Stimulated activated CD8-positive, alpha-beta memory T cell treated with anti-CD3 and anti-CD28 coated beads, Interleukin-7, amount 100 ng/mL, for 1 hour (primary cell): ENCODE measurements at places on chromosomes 5 and 9.

GRCh38 chr9:133735415-133735775 lies 2.8 kb downstream of the SARDH start:
- no peak for DNase-seq

DNA sequence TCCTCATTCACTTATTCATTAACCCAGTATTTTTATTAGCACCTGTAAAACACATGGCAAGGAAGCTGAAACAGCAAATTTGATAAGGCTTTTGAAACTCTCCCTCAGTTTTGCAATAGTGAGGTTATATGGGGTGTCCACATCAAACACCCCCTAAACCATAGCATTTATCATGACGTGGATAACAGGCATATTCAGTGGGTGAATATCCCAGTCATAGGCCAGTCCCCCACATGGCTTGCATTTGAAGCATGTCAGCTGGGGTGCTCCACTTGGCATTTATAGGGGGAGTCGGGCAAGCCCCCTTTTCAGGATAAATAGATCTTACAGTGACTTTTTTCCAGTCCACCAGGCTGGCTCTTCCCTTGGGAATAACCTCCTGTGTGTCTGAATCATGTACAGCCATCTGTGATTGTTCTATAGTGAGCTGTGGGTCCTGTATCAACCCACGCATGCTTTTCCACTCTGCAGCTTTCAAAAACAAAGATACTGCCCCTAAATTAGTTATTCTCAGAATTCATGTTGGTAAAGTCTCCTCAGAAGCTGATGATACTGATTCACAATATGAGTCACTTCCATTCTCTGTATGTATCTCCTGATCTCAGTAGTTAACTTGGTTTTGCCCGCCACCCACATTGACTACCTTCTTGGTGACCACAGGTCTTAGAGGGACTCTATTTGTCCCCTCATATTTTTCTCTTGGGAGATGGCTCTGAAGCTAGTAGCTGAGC lies 84.4 kb upstream of the SPIN1 start:
- DNase-seq, result no peak

GRCh38 chr5:1722877-1723276 lies 76.8 kb downstream of the MRPL36 start:
- DNase-seq, result no peak

DNA sequence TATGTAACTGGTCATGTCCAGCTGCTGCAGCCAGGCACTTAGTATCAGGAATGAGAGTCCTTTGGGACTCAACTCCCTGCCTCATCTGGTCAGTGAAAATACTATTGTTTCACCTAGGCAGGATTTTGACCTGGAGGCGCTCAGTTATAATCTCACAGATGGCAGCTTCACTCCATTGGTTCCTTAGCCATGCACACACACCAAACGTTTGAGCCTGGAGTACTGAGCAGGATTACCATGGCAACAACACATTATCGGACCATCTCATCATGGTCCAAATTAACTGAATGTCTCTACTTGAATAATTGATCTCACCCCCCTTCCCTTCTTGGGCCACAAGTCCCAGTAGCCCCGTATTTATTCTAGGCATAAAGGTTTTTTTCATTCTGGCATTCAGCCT lies 15.0 kb upstream of the SREK1 start:
- DNase-seq, result no peak

DNA sequence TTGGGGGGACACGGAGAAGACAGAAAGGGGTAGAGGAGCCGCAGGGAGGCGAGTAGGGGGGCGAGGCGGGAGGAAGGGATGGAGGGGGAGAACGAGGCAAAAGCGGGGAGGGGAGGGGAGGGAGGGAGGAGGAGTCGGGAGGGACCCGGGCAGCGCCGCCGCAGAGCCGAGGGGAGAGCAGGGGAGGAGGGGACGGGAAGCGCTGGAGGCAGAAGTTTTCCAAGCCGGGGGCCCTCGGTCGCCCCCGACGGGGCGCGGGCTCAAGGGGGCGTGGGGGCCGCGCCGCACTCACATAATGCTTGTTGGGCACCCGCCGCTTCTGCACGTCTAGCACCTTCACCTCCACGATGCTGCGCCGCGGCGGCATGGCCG lies 353 bp downstream of the SH3PXD2B start:
- no peak for DNase-seq

DNA sequence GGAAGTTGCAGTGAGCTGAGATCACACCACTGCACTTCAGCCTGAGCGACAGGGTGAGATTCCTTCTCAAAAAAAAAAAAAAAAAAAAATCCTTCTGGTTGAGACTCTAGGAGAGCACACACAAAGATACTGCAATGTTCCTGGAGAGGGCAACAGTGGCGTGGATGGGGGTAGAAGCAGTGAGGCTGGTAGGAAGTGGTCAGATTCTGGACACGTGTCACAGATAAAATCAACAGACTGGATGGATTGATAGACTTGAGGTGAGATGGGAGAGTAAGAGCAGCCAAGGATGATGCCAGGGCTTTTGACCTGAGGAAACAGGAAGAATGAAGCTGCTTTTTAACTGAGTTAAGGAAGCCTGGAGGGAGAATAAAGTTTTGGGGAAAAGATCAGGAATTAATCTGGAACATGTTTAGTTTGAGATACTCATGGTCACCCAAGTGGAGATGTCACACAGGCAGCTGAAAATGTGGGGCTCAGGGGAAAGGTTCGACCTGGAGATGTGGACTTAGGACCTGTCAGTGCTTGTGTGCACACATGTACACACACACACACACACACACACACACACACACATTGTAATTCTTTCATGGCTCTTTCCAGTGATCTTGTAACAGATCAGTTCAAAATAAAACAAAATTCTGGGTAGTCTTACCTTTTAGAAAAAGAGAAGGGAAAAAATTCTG lies 88.1 kb downstream of the FANCC start:
- DNase-seq, result no peak

- DNase-seq, result no peak
Measured at GRCh38 chr5:60594715-60595477, 105.1 kb downstream of the DEPDC1B start.

DNA sequence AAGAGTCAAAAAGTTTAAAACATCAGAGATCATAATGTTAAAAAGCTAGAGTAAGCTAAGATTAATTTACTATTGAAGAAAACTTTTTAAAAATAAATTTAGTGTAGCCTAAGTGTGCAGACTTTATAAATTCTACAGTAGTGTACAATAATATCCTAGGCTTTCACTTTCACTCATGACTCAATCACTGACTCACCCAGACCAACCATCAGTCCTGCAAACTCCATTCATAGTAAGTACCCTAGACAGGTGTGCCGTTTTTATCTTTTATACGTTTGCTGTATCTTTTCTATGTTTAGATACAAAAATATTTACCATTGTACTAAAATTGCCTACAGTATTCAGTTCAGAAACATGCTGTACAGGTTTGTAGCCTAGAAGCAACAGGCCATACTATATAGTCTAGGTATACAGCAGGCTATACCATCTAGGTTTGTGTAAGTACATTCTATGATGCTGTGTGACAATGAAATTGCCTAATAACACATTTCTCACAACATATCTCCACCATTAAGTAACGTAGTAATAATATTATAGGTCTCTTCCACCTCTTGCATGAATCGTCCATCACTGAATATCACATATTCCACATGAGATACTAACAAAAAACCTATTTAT lies 59.2 kb downstream of the MEGF9 start:
- DNase-seq, result no peak

GRCh38 chr9:80806671-80807070 lies 882.7 kb downstream of the TLE1 start:
- DNase-seq, result no peak

GRCh38 chr9:133426011-133426410 lies 3.8 kb downstream of the ADAMTS13 start:
- no peak for DNase-seq

DNA sequence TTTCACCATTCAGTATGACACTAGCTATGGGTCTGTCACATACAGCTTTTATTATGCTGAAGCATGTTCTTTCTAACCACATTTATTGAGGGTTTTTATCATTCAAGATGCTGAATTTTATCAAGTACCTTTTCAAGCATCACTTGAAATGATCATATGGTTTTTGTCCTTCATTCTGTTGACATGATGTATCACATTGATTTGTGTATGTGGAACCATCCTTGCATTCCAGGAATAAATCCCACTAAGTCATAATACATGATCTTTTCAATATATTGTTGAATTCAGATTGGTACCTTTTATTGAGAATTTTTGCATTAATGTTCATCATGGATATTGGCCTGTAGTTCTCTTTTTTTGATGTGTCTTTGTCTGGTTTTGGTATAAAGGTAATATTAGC lies 317.4 kb downstream of the NNT start:
- no peak for DNase-seq

- no peak for DNase-seq
Measured at GRCh38 chr5:143592648-143593047, 189.2 kb upstream of the NR3C1 start.

GRCh38 chr5:109693535-109694400 lies 4.0 kb downstream of the MAN2A1 start:
- DNase-seq, result no peak

- DNase-seq, result no peak
Measured at GRCh38 chr5:137071526-137071925, 427.6 kb downstream of the SPOCK1 start.

GRCh38 chr9:134847752-134848432 lies 32.7 kb upstream of the FCN2 start:
- no peak for DNase-seq

GRCh38 chr9:2015581-2016407 lies 647 bp downstream of the SMARCA2 start:
- peak; percentile 7 for DNase-seq

GRCh38 chr9:86659413-86660046 lies 287.8 kb downstream of the GAS1 start:
- no peak for DNase-seq

DNA sequence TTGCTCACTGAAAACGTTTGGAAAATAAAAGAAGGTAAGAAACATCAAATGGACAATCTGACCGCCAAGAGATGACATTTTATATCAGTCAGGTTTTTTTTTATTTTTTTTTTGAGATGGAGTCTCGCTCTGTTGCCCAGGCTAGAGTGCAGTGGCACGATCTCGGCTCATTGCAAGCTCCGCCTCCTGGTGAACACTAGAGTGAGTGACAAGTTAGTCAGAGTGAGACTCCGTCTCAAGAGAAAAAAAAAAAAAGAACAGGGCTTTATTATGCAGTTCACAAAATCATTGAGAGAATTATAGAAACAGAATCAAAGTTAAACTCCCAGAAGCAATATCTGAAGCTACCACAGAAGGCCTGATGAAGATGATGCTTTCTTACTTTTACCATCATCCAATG lies 70.1 kb downstream of the DTWD2 start:
- DNase-seq, result no peak

GRCh38 chr5:55303238-55303690 lies 4.2 kb downstream of the DHX29 start:
- no peak for DNase-seq

- DNase-seq, result no peak
Measured at GRCh38 chr5:138051441-138052296, 18.8 kb upstream of the FAM13B start.
